CD4-positive, alpha-beta T cell treated with Interleukin-4 for 4 hours (primary cell): ENCODE measurements at places on chromosomes 6 and 20.

DNA sequence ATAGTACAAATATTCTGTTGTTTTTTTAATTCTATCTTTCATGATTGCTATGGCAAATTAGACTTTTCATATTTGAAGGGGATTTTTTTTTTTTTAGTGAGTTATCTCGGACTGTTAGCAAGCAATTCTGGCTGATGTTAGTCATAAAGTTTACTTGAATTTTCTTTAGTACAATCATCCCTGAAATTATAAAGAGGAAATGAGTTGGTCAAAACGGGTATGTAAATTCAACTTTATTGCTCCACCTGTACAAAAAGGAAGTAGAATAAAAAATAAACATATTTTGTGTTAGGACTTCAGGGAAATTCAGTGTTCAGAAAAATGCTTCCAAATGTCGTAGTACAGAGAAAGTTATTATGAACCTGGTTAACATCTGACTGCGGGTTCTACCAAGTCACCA is 40.3 kb downstream of the PPP1R14C start:
- DNase-seq: no peak

GRCh38 chr20:53255102-53255710 is 283.0 kb downstream of the TSHZ2 start:
- DNase-seq: no peak

DNA sequence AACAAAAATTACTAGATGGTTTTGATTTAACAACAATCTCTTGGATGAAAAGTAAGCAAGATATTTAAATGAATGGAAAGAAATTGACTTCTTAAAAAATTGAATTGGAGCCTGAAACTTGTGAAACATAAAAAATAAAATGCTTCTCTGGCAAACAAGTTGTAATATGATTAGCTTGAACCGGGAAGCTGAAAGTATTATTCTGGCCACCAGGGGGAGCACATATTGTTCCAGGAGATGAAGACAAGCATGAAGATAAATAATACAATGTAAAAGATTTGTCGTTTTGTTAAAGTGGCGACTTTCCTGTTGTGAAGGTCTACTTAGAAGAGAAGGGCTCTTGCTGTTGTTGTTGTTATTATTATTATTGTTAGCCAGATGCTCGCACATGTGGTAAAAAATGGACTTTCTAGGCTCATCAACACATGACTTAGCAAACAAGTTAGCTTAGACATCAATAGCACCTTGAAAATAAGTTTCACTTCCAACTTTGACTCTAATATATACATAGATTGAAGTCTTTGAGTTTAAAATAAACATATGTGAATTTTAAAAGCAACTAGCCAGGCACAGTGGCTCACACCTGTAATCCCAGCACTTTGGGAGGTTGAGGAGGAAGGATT is 14.2 kb downstream of the PAX1 start:
- peak; percentile 48 for DNase-seq

- no peak for DNase-seq
These were observed 157.7 kb upstream of the GGTLC1 start for GRCh38 chr20:24146231-24146634.

DNA sequence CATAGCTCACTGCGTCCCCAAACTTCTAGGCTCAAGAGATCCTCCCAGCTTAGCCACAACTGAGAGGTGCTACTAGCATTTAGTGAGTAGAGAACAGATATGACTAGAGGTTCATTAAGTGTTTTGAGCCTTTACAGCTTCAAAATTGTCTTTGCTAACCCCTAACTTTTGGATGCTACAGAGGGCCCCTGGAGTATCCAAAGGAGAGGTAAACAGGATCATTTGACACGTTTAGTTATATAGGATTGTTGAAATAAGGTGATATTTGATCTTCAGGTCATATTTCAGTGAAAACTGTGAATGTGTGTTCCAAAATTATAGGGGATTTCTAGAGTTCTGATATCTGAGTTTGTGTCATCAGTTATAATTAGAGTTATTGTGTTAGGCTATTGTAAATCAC is 19.2 kb upstream of the HFE start:
- no peak for DNase-seq

- DNase-seq: no peak
These were observed 63.0 kb downstream of the OPN5 start for GRCh38 chr6:47844881-47845280.

DNA sequence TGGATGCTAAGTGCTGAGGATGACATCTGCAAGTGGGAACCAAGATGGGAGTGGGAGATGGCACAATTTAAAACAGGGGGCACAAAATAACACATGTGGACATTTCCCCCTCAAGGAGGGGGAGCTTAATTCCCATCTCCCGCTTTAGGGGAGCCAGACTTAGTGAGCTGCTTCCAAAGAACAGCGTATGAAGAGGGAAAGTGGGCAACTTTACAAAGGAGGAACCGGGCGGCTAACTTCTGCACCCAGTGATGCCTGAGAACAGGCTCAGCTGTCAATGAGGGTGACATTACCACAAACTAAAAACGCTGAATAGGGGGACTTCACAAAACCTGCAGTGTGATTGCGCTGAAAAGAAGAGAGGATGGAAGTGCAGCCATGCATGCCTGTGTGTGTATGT is 95.5 kb upstream of the NXT1 start:
- no peak for DNase-seq

GRCh38 chr6:6564154-6564553 is 24.4 kb upstream of the LY86 start:
- no peak for DNase-seq

GRCh38 chr20:35981969-35982368 is 13.6 kb downstream of the CNBD2 start:
- DNase-seq: no peak

GRCh38 chr6:140401761-140402160 is 1027.3 kb upstream of the CITED2 start:
- DNase-seq: no peak

GRCh38 chr20:5870568-5870981 is 79.8 kb downstream of the TRMT6 start:
- DNase-seq: no peak

DNA sequence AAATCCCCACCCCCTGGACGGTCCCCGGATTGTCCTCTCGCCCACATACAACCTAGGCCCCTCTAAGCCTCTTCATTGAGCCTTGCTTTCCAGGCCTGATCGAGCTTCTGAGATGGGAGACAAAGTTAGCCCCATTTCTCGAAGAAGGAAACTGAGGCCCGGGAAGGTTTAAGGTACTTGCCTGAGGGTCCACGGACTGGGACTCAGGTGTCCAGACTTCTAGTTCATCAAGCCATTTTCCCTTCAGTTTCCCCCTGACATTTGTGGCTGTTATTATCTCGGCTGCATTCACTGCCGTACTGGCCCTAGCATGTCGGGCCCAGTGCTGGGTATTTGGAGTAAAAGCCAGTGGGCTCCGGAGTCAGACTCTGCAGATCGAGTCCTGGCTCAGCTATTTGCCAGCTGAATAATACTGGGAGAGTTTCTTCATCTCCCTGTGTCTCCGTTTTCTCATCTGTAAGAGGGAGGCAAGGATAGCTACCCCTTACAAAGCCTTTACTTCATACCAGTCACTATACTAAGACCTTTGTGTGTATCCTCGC is 633 bp downstream of the RPRD1B start:
- no peak for DNase-seq
